Mucosa of gallbladder (tissue), 1 donor: ENCODE measurements at places on chromosomes 5 and 9. TPM values are rescaled to one million over a fixed set of nuclear protein-coding genes. Genes with fewer than 3 reads are reported as not detected.
A peak's percentile ranks its signal among the peaks of the same experiment; 100 is the strongest.

GRCh38 chr5:116982035-116982434 lies 407.4 kb upstream of the SEMA6A start:
- no peak for DNase-seq

GRCh38 chr5:140293091-140293848 lies 9.6 kb downstream of the PFDN1 start:
- DNase-seq = no peak

DNA sequence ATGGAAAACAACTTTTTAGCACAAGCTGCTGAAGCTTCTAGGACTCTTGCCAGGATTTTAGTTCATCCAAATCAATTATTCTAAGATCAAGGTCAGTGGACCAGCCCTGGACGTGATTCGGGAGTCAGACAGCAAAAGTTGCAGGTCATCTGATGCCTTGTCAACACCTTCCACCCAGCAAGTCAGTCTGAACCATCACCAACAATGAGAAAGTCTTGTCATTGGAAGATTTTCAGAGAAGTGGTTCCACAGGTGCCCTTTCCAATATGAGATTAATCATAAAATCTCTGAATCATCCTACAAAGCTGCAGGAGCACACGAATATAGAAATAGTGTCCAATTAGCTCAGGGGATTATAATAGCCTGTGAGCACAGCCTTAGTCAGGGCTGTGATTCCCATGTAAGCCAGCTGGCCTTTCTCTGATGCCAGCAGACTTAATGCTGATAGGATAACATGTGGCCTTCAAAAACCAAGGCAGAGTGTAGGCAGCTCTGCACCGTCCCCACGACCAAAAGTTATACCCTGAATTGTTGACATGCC lies 445.0 kb upstream of the TRPC7 start:
- no peak for DNase-seq

- no peak for DNase-seq
These were observed 77.3 kb downstream of the UBE2QL1 start for GRCh38 chr5:6525910-6526309.

DNA sequence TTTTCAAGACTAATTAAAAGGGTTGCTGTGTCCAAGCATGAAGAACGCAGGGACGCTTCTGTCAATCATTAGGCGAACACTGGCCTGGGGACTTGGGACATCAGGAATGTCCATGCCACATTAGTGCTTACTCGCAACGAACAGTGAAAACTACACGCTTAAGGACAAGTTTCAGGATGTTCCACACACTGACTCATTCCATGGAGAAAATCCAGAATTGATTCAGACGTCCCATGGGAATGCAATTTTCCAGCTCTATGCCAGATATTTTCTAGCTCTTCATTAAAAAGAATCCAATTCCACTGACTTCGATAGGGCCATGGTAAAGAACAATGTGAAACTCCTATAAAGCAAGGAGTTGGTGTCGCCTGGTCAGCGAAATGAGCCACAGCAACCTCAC lies 98.2 kb downstream of the CAMSAP1 start:
- DNase-seq = no peak

GRCh38 chr5:36694351-36694750 lies 87.9 kb downstream of the SLC1A3 start:
- DNase-seq = no peak

GRCh38 chr9:5493679-5494511 lies 16.4 kb upstream of the PDCD1LG2 start:
- DNase-seq = peak; percentile 40

- DNase-seq = no peak
These were observed 216.0 kb upstream of the DAP start for GRCh38 chr5:10977011-10977410.

- no peak for DNase-seq
These were observed 540.5 kb downstream of the CTNND2 start for GRCh38 chr5:11363631-11364178.

DNA sequence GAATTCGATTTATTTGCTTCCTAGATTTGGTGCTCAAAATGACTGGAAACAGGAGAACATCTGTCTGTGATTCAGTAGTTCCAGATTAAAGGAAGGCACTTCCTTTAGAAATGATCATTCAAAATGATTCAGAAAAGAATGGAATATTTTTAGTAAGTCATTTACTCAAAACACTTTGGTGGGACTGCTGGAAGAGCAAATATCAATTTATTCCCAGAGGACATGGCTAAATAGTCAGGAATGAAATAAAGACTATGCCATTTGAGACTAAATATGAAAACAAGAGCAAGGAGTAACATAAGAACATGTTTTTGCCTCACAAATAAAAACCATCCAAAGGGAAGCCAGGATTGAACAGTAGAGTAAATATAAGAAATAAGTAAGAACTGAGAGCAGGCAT lies 138.6 kb upstream of the RASA1 start:
- DNase-seq = no peak

GRCh38 chr9:30410273-30410672 lies 1974.2 kb upstream of the ACO1 start:
- DNase-seq = no peak

GRCh38 chr9:15743512-15743911 lies 190.7 kb downstream of the CCDC171 start:
- DNase-seq = no peak

- DNase-seq = no peak
These were observed 63.9 kb upstream of the TNFAIP8 start for GRCh38 chr5:119291877-119292276.

GRCh38 chr9:112863214-112863613 lies 27.5 kb downstream of the SLC46A2 start:
- no peak for DNase-seq

FBXL7 gene
- 12.1 TPM for total RNA-seq

LCN15 gene
- total RNA-seq = not detected

PCDHA9 gene
- 0.29 TPM for total RNA-seq

ARID3C gene
- total RNA-seq = not detected

CENPP gene
- 2.3 TPM for total RNA-seq

PCDHGA10 gene
- 6.2 TPM for total RNA-seq

FRMPD1 gene
- 5.9 TPM for total RNA-seq

PDZD2 gene
- total RNA-seq = 2.7 TPM

SLC36A3 gene
- not detected for total RNA-seq

HTR1A gene
- not detected for total RNA-seq
